ENCODE measurements at places on chromosomes 13 and 19.

DNA sequence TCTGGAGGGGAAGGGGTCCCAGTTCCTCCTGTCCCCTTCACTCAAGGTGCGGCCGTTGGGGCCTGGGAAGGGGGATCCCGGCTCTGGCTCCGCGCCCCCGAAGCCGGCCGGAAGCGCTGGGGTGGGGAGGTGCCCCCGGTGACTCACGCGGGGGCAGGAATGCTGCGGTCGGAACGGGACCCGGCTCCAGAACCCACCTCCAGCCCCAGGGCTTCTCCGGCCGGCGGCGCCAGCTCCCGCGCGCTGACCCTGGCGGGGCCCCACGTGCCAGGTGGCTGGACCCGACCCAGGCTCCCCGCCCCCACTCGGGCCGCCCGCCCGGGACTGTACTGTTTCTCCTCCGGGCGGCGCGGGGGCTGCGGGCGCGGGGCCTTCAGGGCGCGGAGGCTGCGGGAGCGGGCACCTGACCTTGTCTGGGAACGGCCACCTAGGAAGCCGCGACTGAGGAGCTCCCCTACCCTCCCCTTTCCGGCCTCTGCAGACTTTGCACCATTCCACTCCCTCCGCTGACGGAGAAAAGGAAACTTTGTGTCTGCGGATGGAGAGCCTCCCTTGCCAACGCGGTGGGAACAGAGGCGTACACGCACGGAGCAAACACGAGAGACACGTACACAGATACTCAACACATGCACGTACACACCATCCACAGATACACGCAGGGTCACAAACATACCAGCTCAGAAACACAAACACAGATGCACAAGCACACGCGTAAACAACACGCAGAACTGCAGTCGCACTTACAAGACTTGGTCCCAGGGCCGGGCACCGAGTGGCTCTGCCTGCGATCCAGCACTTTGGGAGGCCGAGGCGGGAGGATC lies 7.2 kb downstream of the AXL start:
- peak; percentile 79 for DNase-seq

GRCh38 chr13:79060216-79060615 lies 345.8 kb downstream of the RBM26 start:
- DNase-seq, result no peak

- DNase-seq, result no peak
These were observed 8.1 kb upstream of the PGLYRP1 start for GRCh38 chr19:46030812-46031550.

- no peak for DNase-seq
These were observed 86.7 kb upstream of the GPR12 start for GRCh38 chr13:26847281-26847680.

- no peak for DNase-seq
These were observed 897.0 kb downstream of the SLITRK6 start for GRCh38 chr13:84902243-84902642.

DNA sequence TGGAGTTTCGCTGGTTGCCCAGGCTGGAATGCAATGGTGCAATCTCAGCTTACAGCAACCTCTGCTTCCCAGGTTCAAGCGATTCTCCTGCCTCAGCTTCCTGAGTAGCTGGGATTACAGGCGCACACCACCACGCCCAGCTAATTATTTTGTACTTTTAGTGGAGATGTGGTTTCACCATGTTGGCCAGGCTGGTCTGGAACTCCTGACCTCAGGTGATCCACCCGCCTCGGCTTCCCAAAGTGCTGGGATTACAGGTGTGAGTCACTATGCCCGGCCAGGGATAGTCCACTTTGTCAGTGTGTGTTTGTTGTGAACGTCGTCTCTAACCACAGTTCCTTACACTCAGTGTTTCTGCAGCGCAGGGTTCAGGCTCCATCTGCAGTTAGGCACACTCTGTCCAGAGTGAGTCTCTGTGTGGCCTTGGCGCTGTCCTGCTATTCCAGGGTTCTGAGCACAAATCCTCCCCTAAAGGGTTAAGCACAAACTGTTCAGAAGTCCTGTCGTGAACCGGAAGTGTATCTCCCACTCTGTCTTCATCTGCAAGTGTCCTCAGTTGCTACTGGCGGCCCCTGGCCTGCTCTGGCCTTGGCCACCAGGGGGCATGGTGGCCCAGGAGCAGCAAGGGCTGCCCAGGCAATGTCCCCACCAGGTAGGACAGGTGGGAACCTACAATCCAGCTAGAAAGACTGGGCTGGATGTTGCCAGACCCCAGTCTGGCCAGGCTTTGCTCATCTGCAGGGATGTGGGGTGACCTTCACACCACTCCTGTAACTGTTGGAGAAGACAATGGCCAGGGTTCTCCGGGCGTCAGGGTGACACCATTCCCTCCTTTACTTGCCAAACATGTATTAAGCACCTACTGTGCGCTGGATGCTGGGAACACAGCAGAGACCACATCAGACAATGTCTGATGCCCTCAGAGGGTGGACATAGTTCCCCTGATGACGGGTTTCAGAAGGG lies 38.8 kb upstream of the GATAD2A start:
- DNase-seq, result peak; percentile 85

DNA sequence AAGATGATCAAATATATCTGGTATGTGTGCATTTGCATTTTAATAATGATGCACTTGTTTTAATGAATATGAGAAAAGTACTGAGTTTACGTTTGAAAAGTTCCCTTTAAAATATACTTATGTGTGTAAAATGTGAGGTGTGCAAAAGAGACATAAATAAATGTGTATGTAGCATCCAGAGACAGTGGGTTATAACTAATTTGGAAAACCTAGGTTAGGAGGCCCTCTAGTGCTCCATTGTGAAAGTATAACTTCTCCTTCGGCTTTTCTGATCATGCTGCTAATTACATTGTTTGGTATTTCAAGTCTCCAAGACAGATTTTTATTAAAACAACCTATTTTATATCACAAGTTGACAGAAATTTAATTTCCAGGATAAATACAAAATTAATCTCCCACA lies 30.1 kb downstream of the SCEL start:
- peak; percentile 5 for DNase-seq

- DNase-seq, result no peak
These were observed 670 bp downstream of the BSPH1 start for GRCh38 chr19:47991191-47991808.

- DNase-seq, result no peak
These were observed 54.3 kb downstream of the GARRE1 start for GRCh38 chr19:34308381-34309367.

GRCh38 chr13:71242201-71242600 lies 624.8 kb downstream of the DACH1 start:
- no peak for DNase-seq

GRCh38 chr19:44696939-44697669 lies 1.8 kb upstream of the CEACAM16 start:
- no peak for DNase-seq

DNA sequence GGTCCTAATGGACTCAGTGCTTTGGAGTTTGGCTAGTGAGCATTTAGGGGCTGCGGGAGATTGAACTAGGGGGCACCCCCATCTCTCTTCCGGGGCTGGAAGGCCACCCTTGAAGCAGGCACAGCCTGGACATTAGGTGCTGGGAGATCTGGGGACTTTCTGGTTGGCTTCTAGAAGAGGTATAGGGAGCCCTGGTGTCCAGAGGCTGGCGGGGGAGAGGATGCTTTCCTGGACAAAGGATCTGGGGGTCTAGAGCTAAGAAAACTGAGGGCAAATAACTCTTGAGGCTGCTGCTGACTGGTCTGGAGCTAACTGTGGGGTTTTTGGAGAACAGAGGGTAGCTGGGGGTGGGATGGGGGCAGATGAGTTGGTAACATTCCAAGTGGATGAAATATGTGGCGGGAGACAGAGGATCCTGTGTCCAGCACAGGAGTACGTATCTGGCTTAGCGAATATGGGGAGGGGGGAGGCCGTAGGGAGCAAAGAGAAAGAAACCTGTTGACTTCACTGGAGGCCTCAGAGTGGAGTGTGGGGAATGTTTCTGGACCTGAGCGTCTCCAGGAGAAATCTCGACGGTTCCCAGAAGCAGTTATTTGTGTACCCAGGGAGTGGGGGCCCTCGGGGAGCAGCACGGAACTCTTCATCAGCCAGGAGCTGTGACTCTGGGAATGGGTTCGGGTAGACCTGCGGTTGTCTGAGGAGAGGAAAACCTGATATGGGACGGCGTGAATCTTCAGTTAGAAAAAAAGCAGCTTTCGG lies 1.4 kb downstream of the HNRNPUL1 start:
- peak; percentile 24 for DNase-seq

GRCh38 chr13:112168761-112169160 lies 101.8 kb downstream of the SOX1 start:
- DNase-seq, result no peak

GRCh38 chr13:99150575-99151361 lies 49.9 kb upstream of the UBAC2 start:
- no peak for DNase-seq

DNA sequence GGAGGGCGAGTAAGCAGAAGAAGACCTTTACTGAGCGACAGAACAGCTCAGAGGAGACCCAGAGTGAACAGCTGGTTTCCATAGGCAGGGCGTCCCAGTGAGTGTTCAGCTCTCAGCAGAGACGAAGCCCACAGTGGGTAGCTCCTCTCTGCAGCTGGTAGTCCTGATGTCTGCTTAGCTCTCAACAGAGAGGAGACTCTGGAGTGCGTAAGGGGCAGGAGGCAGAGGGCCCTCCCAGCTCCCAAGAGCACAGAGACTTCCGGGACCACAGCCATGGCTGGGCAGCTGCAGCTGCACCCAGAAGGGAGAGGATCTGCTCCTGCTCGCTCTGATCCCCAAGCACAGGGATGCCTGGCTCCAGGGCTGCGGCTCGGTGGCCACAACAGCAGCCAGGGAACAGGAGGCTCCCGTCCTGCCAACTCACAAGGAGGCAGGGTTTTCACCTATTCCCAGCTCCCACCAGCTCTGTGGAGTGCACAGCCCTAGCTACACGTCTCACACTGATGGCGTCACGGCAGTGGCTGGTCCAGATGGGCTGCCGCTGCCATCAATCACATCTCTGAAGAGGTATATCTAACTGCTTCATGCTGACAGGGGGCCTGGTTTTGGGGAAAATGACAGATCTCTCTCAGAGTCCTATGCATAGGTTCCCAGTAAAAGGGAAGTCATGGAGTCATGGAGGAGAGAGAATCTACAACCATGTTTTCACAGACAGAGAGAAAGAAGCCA lies 2660.1 kb upstream of the PCDH20 start:
- peak; percentile 44 for DNase-seq

- no peak for DNase-seq
These were observed 202.1 kb downstream of the TBC1D4 start for GRCh38 chr13:75279834-75280369.

DNA sequence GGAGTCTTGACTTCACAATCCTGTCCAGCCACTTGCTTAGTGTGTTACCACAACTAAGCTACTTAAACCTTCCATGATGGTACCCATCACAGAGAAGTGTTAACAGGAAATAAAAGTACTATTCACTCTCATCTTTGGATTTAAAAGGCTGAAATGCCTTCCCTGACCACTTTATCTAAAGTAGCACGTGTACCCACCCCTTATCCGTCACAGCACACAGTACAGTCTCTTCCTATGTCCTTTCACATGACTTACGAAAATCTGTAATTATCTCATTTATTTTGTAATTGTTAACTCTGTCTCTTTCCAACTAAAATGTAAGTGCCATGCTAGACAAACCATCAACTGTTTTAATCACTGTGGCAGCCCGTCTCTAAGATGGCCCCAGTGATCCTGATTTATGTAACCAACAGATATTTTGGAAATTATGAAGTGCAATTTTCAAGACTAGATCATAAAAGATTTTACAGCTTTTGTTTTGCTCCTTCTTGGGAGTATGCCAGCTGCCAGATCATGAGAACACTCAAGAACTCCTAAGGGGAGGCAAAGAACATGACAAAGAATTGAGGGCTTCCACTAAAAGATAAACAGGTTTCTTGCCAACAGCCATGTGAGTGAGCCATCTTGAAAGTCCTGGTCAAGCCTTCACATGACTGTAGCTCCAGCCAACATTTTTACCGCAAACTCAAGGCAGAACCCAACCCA lies 44.9 kb downstream of the DIAPH3 start:
- no peak for DNase-seq

DNA sequence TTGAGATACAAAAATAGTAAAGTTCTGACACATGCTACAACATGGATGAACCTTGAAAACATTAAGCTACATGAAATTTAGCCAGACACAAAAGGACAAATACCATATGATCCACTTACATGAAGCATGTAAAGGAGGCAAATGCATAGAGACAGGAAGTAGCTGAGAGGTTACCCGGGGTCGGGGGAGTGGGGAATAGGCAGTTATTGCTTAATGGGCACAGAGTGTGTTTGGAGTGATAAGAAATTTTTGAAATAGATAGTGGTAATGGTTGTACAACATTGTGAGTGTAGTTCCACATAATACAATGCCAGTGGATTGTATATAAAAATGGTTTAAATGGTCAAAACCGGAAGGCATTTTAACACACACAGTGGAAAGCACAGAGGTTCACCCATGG lies 4.3 kb downstream of the N4BP2L1 start:
- DNase-seq, result peak; percentile 23

GRCh38 chr13:27810461-27810860 lies 18.2 kb downstream of the GSX1 start:
- DNase-seq, result no peak

DNA sequence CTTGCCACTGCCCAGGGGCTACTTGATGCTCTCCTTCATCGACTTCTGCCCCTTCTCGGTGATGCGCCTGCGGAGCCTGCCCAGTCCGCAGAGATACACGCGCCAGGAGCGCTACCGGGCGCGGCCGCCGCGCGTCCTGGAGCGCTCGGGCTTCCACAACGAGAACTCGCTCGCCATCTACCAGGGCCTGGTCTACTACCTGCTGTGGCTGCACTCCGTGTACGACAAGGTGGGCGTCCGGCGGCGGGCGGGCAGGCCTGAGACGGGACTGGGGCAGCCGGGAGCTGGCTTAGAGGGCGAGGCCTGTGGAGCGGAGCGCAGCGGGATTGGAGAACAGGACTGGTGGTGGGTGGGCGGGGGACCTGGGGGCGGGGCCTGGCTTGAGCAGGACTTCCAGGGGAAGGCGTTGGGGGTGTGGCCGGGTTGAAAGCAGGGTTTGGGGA lies 12.7 kb upstream of the PSMD8 start:
- peak; percentile 92 for DNase-seq

DNA sequence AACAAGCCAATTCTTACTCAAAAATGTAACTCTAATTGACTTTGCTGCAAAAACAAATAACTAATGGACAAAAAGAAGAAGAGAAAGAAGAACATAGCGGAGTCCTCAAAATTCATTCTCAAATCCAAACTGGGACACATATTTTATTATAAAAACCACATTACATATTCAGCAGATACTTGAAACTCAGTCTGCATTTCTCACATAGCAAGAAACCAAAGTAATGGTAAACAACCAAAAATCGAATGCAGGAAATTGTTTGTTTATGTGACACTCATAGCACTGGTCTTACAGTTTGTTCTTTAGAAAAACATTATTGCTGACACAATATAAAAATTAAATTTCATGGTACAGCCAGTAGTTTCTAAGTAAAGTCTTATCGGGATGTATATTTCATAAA lies 789.8 kb downstream of the SLITRK6 start:
- no peak for DNase-seq

GRCh38 chr13:101230271-101230890 lies 185.9 kb downstream of the NALCN start:
- DNase-seq, result no peak

- DNase-seq, result peak; percentile 36
These were observed 9.3 kb downstream of the TMEM143 start for GRCh38 chr19:48354332-48354992.

- no peak for DNase-seq
These were observed 216.0 kb downstream of the DNAJC15 start for GRCh38 chr13:43239275-43239840.

Measured in K562 (cell line).